ENCODE measurements at places on chromosomes 3 and 15. TPM values are rescaled to one million over a fixed set of nuclear protein-coding genes. Genes with fewer than 3 reads are reported as not detected.

DNA sequence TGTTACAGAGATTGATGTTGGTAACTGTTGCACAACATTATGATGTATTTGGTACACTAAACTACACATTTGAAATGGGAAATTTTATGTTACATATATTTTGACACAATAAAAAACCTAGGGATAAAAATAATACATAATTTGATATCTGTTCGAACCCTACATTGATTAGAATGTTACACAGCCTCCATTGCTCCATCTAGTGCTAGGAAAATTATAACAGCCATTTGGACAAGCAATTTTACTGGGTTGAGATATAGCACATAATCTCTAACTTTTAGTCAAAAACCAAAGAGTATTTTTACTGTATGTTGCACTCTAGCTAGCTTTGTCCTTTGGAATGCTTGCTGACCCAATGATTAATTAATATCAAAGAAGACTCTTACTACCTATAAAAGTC, 108.1 kb downstream of the LSAMP start:
- DNase-seq, result no peak

DNA sequence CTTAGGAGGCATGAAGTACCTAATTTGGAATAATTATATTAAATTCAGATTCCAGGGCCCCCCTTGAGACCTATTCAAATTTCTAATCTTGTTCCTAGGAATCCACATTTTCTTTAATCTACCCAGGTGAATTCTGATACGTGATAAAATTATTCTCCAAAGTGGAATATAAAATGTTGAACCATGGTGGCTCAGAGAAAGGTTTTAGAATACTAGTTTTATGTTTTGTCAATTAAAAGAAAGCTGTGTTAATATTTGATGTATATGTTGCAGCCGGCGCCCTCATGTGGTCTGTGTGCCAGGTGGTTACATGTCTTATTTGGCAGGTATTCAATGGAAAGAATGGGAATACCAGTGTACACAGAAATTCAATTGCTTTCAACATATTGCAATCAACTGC, 321.8 kb downstream of the FEZF2 start:
- no peak for DNase-seq

Gene PLAAT1
- total RNA-seq, result not detected

- DNase-seq, result no peak
These were observed 247.1 kb downstream of the BBX start for GRCh38 chr3:107769882-107770281.

GRCh38 chr3:143215059-143215458, 95.5 kb downstream of the CHST2 start:
- DNase-seq, result no peak

DNA sequence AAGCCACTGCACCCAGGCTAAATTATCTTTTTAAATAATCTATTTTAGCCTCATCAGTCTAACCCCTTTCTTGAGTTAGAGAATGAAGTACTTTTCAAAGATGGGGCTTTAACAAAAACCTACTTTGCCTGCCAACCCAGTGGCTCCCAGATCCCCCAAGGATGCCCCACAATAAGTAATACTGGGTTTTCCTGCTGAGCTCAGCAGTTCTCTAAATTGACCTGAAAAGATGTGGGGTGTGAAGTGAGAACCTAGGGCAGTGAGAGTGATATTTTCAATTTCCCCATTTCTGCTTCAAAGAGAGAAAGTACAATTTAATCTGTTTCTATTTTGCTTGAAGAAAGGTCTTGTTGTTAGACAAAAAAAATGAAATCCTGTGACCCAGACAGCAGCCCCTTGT, 318.5 kb upstream of the UMPS start:
- DNase-seq, result no peak

DNA sequence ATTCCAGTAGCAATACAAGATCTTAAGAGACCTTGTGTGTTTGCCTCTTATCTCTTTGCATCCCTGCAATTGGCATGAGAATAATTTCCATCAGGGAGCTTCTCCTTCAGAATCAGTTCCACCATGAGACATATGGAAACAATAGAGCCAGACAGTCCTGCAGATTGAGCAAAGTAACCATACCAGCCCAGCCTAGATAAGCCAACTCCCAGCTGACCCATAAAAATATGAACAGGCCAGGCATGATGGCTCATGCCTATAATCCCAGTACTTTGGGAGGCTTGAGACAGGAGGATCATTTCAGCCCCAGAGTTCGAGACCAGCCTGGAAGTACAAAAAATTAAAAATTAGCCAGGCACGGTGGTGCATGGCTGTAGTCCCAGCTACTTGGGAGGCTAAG, 12.7 kb downstream of the CNTN3 start:
- DNase-seq, result no peak

DNA sequence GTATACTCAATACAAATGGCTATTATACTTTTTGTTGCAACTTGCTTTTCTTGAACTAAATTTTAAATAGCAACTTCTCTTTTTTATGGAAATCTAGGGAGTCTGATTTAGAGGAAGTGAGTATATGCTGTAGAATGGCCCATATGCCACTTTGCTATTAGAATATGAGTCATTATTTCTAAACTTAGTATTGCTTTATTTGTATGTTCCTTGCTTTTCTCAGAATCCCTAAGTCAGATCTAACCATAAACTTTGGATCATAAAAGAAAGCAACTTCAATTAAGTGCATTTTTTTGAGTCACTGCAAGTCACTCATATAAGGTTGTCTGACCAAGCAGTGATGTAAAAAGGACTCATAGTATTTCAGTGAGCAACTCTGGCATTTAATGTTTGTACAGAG, 17.5 kb upstream of the SPTSSB start:
- DNase-seq, result no peak

GRCh38 chr3:177835917-177836316, 638.6 kb upstream of the TBL1XR1 start:
- no peak for DNase-seq

DNA sequence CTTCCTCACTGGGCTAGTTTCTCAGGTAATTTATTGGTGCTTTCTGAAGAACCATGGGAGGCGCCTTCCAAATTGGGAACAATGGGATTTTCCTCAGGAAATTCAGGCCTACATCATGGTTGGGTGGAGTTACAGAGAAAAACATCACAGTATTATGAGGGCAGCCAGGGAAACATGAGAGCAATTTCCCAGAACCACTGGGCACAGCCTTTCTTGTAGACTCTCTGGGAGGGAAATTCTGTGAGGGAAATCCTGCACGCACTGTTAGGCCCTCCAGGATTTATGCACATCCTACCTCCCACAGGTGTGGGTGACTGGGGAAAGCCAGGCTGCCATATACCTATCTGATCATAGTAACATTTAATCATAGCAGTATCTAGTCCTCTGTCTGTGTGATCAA, 13.2 kb downstream of the POPDC2 start:
- no peak for DNase-seq

DNA sequence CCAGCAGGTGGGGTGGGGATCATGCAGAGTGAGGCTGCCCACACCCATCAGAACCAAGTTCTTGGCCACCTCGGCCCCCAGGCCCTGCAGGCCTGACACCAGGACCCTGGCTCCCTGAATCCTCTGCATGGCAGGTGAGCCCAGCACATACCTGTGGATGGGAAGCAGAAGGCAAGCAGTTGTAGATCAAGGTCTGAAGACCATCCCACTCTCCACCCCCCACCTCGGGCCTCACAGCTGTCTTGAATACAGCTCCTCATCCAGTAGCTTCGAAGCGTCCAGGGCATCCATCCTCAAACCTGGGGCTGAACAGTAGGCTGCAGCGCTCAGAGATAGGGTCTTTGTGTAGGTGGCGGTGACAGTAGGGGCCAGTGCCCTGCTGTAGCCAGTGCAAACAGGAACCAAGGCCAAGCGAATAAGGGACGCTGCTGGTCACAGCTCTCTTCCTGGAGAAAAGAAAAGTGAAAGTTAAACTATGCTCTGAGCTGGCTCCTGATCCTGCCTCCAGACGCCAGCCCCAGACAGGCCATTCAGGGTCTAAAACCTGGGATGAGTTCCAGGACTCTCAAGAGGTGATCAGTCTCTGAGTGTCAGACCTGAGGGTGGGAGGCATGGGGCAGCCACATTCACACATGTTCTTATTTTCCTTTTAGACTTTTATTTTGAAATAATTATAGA, at the start of gene UBA7:
TSS of gene UBA7 (minus strand) at position 457 of the 678 bp plus-strand sequence. CDS start at position 291, 166 bp downstream.
- DNase-seq, result peak; percentile 70

DNA sequence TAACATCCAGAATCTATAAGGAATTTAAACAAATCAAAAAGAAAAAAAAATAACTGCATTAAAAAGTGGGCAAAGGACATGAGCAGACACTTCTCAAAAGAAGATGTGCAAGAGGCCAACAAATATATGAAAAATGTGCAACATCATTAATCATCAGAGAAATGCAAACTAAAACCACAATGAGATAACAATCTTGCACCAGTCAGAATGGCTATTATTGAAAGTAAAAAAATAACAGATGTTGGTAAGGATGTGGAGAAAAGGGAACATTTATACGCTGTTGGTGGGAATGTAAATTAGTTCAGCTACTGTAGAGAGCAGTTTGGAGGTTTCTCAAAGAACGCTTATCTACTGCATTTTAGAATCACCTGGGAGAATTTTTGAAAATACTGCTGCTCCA, 186.1 kb downstream of the OTOL1 start:
- no peak for DNase-seq

All from natural killer cell treated with Interleukin-12 subunit alpha and Interleukin-12 subunit beta and Interleukin-15 and Interleukin-18, amount 100 ng/mL, for 72 hours (primary cell).